Astrocyte (in vitro differentiated cells and primary cell): ENCODE measurements at places on chromosomes 1 and 21.
A peak's percentile ranks its signal among the peaks of the same experiment; 100 is the strongest.

DNA sequence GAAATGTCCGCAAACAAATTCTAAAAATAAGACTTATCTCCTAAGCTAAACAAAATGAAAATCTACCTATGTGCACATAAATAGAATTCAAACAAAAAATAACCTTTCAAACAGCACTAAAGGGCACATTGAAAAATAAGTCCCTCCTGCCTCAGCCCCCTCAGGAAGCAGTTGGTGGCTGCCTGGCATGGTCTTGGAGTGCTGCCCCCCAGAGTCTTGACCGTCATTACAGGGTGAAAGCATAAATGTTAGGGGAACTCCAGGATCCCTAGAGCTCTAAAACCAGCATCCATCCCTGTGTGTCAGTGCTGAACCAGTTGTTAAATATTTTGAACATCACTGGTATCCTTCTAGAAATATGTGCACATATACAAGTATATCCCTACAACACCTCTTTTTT is 6.5 kb upstream of the NPL start:
- DNase-seq, result no peak

- DNase-seq, result no peak
Observed at GRCh38 chr1:115666206-115666605, 24.4 kb downstream of the VANGL1 start.

GRCh38 chr1:38624336-38625039 is 235.1 kb downstream of the RRAGC start:
- DNase-seq, result no peak

GRCh38 chr1:50108497-50109059 is at the start of gene ELAVL4:
Gene ELAVL4, plus strand, starts transcription at chr1:50108920. Its CDS starts 270 bp downstream, at chr1:50109190.
- no peak for DNase-seq

DNA sequence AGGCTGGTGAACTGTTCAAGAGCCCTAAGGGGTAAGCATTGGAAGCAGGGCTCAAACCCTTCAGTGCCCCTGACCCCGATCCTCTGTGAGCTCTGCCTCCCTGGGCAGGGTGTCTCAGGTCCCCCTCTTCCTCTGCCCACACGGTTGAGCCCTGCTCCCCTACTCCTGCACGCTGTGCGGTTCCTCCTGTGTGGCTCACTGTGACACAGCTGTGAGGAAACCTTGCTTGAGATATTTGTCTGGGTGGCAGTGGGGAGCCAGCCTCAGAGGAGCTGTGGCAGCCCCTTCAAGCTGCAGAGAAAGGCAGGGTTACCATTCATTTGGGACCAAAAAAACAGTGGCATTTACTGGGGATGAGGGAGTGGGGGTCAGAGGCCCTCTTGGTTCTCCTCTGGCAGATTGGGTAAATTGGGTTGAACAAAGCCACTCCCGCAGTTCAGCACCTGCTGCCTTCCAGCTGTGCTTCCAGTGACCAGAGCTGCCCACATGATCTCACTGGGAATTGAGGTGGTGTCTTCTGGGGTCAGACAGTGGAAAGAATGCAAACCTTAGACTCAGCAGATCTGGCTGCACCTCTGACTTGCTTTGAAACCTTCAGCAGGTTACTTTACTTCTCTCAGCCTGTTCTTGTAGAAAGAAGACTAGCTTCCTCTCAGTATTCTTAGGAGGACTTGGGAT is 60.6 kb upstream of the CD1D start:
- no peak for DNase-seq

DNA sequence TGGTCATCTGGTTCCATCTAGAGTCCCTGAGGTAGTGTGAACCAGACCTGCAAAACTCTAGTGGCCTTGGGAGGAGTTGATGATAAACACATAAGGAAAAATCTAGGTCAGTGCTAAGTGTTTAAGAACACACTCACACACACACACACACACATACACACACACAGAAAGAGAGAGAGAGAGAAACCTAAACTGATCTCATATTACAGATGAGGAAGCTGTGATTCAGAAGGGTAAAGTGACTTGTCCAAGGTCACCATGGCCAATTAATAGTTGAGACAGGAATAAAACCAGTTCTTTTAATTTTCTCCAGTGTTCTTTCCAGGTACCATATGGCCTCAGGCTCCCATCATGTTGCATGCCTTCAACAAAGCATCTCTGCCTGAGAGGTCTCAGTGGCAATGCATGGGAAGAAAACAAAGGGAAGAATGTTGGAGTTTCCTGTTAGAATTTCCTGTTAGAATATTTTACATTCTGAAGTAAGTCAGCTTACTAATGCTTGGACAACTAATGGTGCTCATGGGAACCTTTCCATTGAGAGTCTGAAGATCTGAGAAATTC is 77.3 kb upstream of the TSPAN2 start:
- peak; percentile 56 for DNase-seq

- DNase-seq, result no peak
Observed at GRCh38 chr1:74681449-74681848, 7.9 kb upstream of the ERICH3 start.

- DNase-seq, result peak; percentile 27
Observed at GRCh38 chr1:163410073-163410999, 88.6 kb downstream of the NUF2 start.

DNA sequence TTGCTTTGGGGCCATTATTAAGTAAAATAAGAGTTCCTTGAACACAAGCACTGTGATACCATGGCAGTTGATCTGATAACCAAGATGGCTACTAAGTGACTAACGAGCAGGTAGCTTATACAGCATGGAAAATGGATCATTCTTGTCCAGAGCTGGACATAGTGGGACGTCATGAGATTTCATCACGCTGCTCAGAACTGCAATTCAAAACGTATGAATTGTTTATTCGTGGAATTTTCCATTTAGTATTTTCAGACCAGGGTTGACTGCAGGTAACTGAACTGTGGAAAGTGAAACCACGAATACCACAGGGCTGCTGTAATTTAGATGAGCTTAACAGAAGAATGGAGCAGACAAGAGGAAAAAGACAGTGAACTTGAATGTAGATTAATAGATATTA is 38.9 kb downstream of the CCDC18 start:
- peak; percentile 66 for DNase-seq

- no peak for DNase-seq
Observed at GRCh38 chr1:170886460-170886859, 48.9 kb upstream of the MROH9 start.

DNA sequence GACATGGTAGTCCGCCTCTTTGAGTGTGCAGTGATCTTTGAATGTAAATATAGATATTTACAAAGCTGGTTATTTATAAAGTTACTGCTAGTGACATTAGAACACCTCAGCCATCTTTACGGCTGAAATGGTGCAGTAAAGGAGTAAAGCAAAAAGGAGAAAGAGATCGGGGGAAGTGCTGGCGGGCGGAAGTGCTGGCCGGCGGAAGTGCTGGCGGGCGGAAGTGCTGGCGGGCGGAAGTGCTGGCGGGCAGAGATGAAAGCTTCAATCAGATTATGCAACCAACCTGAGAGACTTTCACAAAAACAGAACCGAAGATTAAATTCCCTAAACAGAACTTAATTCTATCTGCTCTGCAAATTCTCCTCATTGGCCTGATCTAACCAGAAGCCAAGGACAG is 1.4 kb upstream of the OR14A16 start:
- DNase-seq, result no peak

- DNase-seq, result no peak
Observed at GRCh38 chr21:28444557-28444956, 548.1 kb downstream of the LTN1 start.

GRCh38 chr21:34190576-34191321 is 117.4 kb downstream of the MRPS6 start:
- no peak for DNase-seq

DNA sequence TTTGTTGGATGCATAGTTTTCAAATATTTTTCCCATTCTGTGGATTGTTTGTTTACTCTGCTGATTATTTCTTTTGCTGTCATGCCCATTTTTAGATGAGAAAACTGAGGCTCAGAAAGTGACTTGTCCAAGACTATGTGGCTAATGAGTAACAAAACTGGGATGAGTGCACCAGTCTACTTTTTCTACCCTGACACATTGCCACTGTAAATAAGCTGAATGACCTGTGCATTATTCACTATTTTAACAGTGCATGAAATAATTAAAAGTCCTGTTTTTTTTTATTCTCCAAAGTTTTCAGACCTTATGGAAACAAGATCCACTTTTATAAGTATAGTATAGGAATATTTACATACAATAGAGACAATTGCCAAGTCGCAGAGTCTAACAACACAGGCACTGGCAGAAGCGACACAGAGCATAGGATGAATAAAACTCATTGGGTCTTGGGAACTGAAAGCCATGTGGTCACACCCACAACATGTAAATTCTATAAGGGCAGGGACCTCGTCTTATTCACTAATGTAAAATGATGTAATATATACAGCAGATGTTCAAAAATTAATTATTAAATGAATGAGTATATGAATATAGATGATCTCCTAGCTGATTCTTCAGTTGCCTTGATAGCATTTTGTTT is 45.2 kb downstream of the HLX start:
- DNase-seq, result no peak

DNA sequence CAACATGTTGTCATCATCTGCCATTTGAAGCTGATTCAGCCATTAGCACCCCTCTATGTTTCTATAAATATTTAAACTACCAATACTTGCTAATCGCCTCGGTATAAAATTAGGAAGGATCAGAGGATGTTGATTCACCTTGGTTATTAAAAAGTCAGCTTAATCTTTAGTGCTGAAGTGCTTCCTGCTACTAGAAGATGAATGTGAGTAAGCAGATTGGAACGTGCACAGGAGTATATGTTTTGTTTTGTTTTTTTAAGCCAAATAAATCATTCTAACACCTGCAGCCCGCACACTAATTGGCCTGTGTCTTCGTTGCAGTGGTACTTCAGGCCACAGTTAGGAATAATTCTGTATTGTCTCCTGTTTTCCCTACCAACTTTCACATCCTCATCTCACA is 485.7 kb downstream of the AJAP1 start:
- DNase-seq, result no peak

DNA sequence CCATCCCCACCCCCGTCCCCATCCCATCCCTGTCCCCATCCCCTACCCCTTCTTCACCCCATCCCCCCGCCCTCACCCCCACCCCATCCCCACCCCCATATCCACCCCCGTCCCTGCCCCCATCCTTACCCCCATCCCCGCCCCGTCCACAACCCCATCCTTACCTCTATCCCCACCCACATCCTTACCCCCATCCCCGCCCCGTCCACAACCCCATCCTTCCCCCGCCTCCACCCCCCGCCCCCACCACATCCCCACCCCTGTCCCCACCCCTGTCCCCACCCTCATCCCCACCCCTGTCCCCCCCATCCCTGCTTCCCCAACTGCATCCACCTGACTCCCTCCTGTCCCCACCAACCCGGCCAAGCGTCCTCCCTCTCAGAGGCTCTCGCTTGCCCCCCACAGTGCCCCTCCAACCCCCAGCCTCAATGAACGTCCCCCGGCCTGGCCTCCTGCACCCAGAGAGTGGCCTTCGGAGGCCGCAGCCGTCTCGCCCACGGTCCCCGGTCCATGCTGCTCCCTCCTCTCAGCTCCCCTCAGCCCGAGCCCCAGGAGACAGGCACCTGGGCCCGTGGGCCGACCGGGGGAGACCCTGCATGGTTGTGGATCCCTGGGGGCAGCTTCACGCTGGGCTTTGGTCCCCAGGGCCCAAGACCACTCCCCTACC is 25.5 kb upstream of the C1orf159 start:
- no peak for DNase-seq

DNA sequence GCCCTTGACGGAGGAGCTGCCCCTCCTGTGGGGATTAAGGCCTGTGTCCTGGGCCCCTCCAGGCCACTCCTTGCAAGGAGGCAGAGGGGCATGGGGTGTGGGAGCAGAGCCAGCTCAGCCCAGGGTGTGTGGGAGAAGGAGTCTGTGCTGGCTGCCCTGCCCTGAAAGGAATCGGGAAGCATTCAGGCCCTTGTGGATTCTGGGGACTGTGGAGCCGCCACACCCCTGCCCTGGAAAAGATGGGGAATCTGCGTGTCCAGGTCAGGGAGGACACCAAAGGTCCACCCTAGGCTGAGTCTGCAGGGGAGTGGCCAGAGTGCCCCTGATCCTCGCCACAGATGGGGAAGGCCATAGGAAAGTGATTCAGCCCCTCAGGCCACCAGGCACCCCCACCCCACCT is 16.5 kb upstream of the PRDM16 start:
- no peak for DNase-seq

GRCh38 chr1:172761581-172762486 is 102.9 kb downstream of the FASLG start:
- peak; percentile 72 for DNase-seq

DNA sequence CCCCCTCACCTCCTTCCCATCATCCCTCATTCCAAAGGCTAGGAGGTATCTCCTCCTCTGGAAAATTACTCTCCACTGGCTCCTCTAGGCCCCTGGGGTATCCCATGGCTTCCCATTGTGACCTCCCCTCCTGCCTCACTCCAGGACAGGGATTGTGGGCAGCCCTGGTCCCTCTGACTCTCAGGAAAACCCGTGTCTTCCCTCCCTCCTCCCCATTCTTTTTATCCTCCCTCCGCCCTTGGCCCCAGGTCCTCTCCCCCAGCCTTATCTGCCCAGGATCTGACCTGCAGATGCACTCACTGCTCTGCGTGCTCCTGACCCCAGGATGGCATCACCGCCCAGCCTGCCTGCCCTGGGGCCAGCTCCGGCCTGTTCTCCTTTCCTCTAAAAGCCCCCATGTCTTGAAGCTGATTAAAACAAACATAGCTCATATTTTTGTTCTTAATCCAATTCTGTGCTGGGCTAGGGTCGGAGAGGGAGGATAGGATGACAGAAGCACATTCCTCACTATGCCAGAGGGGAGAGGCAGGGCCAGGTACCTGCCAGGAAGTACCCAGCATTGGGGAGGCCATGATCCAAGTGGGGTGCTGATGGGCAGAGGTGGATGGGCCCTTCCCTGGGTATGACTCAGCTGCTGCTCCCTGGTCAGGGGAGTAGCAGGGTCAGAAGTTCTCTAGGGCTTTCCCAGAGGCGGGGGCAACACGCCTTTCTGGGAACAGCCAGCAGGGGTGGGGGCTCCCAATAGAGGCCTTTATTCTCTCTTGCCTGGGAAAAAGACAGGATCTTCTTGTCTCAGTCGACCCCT is 13.8 kb upstream of the UBL4B start:
- DNase-seq, result no peak

DNA sequence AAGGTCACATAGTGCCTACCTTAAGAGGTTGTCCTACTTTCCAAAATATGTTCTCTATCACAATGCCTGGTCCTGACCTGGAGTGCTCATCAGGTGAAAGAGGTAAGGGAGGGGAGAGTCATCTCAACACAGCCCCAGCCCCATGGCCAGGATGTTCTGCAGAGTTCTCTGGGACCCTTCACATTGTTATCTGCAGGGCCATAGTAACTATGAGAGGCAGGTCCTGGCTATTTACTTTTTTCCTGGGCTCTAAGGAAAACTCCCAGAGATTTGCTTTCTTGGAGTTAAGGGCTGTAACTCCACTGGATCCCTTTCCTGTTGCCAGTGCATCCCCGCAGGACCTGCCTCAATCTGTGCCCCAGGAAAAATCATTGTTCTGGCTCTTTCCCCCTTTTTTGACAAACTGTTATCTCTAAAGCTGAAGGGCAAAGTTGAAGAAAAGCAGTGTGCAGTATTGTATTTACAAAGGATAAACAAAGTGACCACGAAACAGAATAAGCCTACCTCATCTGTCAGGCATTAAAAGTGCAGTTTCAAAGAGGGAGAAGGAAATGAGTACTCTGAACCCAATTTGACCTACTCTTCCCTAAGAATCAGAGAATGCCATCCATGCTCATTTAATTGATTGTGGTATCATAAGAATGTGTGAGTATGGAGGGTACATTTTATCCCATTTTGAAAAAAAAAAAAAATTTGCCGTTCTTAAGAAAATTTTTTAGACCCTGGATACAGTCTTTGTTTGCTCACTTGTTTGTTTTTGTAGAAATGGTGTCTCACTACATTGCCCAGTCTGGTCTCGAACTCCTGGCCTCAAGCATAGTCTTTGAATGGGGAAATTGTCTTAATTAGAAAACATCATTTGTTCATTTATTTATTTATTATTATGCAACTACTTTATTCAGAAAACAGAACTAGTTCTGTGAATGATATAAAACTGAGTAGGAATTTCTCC is 149.6 kb downstream of the RHOU start:
- peak; percentile 3 for DNase-seq
